ENCODE measurements at places on chromosomes 7 and 10. TPM values are rescaled to one million over a fixed set of nuclear protein-coding genes. Genes with fewer than 3 reads are reported as not detected.

Gene DDX50
- 46.1 TPM for polyA plus RNA-seq

Gene RPEL1
- not detected for polyA plus RNA-seq

Gene SPDYE6
- 11.5 TPM for polyA plus RNA-seq

Gene PIK3CG
- polyA plus RNA-seq: 2.8 TPM

Gene PTPRZ1
- 2.6 TPM for polyA plus RNA-seq

Gene CTNNA3
- polyA plus RNA-seq: 7.5 TPM

Gene OPN4
- polyA plus RNA-seq: 2.3 TPM

Gene VAX1
- not detected for polyA plus RNA-seq
